NCI-H1930 (cell line): ENCODE measurements at places on chromosomes 7 and 10.

DNA sequence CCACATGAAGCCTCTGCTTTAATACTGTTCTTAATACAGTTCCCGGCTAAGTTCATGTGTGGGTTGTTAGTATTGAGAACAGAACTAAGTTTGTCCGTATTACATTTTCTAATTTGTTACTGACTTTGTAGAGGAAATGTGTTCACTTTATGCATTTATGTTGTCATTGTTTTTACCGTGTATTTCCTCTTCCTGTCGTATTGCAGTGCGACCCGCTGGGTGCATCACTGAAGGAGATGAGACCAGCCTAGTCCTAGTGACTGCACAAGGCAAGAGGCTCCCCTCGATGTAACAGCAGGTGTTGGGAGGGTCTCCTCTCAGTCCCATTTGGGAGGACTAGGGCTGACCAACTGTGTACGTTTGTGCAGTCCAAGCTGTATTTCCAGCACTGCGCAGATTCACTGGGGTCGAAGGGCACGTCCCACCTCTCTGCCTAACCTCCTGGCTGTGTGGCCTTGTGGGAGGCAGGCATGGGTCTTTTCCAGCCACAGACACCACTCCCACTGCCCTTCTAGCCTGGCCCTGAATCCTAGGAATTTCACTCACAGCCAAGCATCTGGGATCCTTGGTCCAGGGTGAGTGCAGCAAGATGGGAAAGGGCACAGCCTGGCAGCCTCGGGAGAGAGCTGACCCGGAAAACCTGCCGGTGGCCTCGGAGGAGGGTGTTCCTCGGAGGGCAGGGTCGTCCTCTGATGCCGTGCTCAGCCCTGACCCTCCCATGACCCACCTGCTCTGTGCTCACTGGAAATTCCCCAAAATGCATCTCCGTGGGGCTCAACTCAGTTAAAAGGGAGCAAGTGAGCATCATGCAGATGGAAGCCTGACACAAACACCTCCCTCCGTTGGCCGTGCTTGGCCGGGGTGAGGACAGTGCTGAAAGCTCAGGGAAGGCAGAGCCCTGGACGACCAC lies 63.9 kb upstream of the FAM20C start:
- no peak for DNase-seq

- DNase-seq, result no peak
Measured at GRCh38 chr7:42485301-42485766, 248.3 kb upstream of the GLI3 start.

- DNase-seq, result no peak
Measured at GRCh38 chr7:106504645-106505044, 156.3 kb downstream of the CCDC71L start.

DNA sequence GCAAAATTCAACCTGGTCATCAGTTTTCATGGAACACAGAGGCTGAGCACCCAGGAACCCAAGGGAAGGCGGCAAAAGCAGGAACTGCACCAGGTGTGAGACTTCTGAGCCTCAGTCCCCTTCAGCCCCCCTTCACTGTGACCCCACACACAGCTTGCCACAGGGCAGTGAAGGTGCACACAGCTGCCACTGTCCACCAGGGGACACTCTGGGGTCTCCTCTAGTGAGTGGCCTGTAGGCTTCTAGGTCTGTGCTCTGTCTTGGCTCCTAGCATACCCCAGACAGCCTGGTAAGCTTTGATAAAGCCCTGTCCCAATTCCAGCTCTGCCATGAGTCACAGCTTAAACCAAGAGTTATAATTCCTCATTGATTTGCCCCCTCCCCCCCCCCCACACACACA lies 12.1 kb downstream of the KCNH2 start:
- DNase-seq, result no peak

DNA sequence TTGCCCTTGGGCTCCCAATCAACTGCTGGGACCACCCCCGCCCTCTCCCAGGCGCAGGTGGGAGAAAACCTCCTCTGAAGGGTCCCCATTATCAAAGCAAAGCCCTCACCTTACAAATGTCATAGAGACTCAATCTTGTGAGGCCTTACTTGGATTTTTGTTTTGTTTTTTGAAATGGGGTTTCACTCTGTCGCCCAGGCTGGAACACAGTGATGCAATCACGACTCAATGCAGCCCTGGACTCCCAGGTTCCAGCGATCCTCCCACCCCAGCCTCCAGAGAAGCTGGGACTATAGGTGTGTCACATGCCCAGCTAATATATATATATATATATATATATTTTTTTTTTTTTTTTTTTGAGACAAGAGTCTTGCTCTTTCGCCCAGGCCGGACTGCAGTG lies 57.5 kb upstream of the WIPI2 start:
- no peak for DNase-seq

DNA sequence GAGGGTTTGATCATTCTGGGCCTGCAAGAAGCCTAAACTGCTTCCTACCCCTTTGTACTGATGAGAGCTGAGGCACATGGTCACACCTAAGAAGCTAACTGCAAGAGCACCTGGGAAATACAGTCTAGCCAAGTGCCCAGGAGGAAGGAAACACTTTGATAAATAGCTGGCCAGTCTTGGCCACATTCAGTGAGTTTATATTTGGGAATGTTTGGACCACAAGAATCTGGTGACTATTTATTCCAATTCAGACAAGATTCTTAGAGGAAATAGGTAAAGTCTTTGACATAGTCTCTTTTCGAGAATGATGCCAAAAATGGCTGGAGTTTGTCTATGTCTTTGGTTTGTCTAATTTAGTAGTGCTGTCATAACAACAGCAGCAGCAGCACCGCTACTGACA lies 213.6 kb downstream of the KIF20B start:
- no peak for DNase-seq
